ENCODE measurements at places on chromosomes 16 and 17. TPM values are rescaled to one million over a fixed set of nuclear protein-coding genes. Genes with fewer than 3 reads are reported as not detected.

KRTAP4-1 gene
- not detected for total RNA-seq

STAC2 gene
- total RNA-seq: 1.7 TPM

ASPSCR1 gene
- total RNA-seq: 40.4 TPM

DNA sequence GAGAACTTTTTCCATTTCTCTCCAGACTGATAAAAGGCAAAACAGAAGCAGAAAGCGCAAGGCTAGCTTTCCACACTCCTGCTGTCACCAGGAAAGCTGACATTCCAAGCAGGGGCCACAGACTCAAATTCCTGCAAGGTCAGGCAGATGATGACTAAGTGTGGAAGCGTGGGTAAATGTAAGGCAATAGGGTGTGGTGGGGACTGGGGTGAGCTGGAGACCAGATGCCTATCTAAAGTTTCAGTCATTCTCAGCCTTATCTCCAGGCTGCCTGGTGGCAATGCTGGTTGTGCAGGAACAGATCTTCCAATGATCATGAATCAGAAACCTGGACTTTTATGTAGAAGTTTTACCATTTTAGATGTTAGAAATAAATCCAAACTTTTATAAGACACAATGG lies 224.1 kb downstream of the GSG1L start:
- DNase-seq: no peak

DNA sequence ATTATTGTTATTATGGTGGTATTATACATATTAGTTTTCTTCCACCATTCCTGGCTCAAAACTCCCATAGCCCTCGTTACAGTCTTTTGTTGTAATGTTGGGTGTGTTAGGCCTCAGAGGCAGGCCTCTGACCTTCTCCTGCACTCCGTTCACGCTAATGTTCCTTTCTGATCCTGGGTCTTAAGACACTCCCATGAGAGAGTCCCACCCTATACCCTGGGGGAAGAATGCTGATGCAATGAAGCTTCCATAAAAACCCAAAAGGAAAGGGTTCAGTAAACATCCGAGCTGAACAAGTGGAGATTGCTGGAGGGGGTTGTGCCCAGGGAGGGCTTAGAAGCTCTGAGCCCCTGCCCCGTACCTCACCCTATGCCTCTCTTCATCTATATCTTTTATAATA lies 141.3 kb upstream of the NETO2 start:
- no peak for DNase-seq

- peak; percentile 68 for DNase-seq
Measured at GRCh38 chr17:65455972-65456343, 105.5 kb downstream of the AXIN2 start.
